Activated CD8-positive, alpha-beta memory T cell treated with anti-CD3 and anti-CD28 coated beads, Interleukin-2, amount 10 ng/mL, durations not matched to agents 7 days and 5 days (primary cell): ENCODE measurements at places on chromosomes 2 and 18. TPM values are rescaled to one million over a fixed set of nuclear protein-coding genes. Genes with fewer than 3 reads are reported as not detected.

Gene ANTXR1
- not detected for total RNA-seq

Gene HOXD13
- not detected for total RNA-seq

Gene IL37
- total RNA-seq = not detected

Gene ALK
- total RNA-seq = not detected

Gene CFAP221
- not detected for total RNA-seq

Gene SH3YL1
- total RNA-seq = 17.9 TPM

Gene MFF
- 70.6 TPM for total RNA-seq
